ENCODE measurements at places on chromosomes 5 and 9.

DNA sequence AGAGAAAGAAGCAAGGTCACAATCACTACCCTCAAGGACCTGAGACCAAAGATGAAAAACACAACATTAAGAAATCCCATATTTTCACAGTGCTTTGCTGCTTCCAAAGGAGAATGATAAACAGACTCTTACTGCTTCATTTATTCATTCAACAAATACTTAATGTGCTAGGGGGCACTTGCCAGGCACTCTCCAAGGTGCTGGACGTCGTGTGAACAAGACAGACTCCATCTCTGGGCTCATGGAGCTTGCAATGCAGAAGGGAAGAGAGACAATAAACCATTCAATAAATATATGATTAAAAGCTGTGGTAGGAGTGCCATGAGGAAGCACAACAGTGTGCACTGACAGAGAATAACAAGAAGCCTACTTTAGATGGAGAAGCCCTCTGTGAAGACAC is 327.7 kb downstream of the CDK5RAP2 start:
- no peak for DNase-seq

- DNase-seq: no peak
These were observed 3.9 kb upstream of the DAB2 start for GRCh38 chr5:39428640-39429039.

- no peak for DNase-seq
These were observed 91.8 kb downstream of the SEMA5A start for GRCh38 chr5:9454012-9454481.

DNA sequence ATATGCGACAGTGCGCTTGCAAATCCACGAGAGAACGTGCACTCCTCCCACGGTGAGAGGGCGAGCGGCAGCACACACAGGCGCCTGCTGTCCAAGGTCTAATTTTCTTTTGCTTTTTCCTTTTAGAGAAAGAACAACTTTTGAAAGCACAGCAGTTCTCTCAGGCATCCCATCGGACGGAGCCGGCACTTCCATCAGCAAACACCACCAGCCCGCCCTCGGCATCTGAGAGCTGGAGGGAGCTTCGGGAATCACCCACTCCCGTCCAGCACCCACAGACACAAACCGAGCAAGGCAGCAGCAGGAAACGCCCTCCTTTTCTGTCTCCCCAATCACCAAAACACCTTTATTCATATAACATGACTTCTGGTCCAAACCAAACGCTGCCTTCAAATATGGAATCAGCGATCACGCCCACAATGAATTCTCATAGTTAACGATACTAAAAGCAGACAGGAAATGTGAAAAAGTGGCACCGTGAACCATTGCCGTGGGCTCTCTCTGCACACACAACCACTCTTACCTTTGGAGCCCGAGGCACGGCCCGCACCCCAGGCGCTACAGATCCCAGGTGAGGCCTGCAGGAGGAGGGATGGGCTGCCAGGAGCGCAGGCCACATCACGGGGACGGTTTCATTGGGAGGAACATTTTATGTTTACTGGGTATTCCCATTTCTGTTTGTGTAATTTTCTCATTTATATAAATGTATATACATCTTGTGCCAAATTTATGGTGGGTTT is 14.2 kb downstream of the LPCAT1 start:
- DNase-seq: no peak

GRCh38 chr9:13814647-13815400 is 499.1 kb downstream of the NFIB start:
- no peak for DNase-seq

DNA sequence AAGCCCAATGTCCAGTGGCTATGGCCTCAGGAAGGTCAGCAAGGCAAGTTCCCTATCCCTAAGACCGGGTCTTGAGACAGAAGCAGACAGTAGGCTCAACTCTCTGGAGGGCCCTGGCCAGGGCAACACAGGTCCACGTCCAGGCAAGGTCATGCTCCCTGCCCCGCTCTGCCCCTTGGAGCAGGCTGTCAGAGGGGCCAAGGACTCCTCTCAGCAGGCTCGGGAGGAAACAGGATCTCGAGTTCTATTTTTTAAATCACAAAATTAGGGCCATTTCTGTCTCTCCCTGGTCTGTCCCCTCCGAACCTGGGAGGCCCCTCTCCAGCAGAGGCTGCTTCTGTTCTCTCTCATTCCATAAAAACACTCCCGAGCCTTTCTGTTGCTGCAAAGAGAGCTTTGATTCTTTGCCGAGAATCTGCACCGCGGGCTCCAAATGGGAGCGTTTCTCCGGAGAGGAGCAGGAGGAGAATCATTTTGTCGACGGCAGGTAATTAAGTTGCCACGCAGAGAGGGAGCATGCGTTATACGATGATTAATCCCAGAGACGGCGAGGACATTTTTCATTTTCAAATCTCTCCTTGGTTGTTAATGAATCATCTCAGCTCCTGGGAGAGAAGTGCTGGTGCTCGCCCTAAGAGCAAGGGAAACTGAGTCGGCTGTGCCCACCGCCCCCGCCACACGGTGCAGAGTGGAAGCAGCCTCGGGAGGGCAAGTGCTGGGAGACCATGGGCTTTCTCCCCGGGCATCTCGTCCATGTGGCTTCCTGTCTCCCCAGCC is 24.5 kb upstream of the FCN1 start:
- no peak for DNase-seq

DNA sequence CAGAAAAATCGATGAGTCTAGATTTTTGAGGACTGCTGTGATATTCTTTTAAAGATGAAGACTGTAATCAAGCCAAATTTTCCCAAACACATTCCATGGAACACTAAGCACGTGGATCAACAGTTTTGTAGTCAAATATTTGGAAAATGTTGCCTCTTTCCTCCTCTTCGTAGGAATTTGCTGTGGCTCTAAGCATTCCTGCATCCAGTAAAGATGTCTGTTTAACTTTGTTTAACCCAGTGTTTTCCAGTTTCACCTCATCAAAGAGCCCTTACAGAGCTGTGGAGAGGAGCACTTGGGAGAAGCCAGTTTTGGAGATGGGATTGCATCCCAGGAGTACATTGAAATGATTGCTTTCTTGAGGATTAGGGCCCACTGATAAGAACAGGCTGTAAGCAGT is 58.9 kb downstream of the INSYN2B start:
- no peak for DNase-seq

DNA sequence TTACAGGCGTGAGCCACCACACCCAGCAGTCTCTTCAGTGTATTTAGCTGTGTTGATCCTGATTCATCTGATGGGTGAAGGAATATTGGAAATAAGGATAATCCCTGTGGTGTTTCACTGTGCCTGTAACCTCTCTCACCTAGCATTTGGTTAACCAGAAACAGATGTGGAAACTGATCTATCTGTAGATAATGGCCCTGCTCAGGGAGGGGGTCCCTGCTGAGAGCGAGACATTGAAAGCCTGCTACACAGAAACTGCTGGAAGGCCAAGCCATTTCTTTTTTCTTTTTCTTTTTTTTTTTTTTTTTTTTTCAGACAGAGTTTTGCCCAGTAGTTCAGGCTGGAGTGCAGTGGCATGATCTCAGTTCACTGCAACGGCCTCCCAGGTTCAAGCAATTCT is 28.4 kb downstream of the QRFP start:
- no peak for DNase-seq

GRCh38 chr5:131818001-131818724 is 21.3 kb upstream of the FNIP1 start:
- DNase-seq: no peak

DNA sequence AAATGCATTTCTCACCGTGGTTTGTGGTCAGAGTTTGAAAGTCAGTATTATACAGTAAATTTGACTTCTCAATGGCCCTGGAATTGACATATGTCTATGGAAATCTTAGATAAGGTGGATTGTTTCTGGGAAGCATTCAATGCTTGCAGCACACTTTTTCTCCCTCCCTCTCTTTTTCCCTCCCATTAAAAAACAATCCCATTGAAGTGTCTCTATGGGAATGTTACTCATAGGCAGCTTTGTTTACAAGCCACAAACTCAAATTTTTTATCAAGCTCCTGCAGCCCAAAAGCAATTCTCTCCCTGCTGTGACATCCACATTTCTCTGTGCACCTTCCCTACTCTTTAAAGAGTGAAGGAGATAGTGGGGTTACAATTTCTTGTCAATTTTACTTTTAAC is 292.1 kb downstream of the ARRDC3 start:
- no peak for DNase-seq

DNA sequence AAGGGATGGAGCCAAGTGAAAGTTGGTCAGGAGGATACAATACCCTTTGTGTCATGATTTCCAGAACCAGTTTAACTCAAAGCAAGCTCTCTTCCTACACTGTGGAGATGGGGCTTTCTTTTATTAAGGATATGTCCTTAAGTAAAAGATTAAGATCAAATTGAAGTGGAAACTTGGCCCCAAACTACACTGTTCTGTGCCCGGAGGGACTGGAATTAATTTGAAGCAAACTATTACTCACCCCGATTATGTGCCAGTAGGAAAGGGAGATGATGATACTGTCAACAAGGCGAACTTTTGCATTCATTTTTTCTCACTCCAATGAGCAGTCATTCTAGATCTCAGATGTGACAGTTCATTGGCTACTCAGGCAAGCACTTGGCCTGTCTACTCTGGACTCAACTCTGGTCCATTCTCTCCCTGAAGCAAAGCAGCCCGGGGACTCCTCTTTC is 186.7 kb downstream of the NTRK2 start:
- no peak for DNase-seq

DNA sequence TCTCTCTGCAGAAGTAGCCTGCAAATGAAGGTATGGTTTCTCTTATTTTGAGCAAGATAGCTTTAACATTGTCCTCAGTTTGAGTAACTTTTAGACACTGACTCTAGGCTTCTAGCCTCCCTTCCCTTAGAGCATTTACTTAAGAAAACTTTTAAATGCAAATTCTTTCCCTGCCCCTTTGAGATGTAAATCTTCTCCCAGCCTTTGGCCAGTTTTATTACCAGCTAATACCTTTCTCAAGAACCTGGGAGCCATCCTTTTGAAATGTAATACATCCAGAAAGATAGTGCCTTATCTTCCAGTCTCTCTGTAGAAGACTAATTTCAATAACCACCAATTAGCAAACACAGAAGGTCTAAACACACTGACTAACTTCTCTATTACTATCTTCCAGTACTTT is 688.9 kb upstream of the CDH9 start:
- DNase-seq: no peak

GRCh38 chr5:141077826-141078225 is 16.6 kb upstream of the PCDHB2 start:
- no peak for DNase-seq

DNA sequence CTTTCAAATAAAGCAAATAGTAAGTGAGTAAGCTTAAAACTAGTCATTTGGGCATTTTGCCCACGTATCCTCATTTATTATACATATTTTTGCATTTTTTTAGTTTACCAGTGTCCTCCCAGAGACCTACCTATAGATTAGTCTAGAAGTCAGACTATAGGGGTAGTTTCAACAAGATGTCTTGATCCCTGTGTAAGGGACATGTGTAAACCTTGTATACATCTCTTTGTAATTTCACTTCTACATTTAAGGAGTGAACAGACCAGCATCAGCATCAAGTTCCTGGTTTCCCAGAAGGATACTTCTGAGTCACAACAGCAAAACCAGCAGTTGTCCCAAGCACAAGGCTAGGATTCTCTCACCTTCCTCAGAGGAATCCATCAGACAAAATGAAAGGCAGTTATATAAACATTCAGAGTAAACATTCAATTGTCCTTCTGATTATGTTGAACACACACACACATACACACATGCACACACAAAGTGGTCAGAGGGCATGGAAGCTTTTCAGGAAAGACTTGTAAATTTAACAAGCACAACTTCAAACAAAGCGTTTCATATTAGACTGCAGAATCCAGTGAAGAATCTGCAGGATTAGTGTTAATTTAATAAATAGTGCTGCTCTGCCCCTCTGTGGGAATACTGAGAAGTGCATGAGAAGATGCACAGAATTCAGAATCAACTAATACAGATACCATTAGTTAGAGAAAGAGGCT is 55.4 kb downstream of the HINT1 start:
- DNase-seq: no peak

DNA sequence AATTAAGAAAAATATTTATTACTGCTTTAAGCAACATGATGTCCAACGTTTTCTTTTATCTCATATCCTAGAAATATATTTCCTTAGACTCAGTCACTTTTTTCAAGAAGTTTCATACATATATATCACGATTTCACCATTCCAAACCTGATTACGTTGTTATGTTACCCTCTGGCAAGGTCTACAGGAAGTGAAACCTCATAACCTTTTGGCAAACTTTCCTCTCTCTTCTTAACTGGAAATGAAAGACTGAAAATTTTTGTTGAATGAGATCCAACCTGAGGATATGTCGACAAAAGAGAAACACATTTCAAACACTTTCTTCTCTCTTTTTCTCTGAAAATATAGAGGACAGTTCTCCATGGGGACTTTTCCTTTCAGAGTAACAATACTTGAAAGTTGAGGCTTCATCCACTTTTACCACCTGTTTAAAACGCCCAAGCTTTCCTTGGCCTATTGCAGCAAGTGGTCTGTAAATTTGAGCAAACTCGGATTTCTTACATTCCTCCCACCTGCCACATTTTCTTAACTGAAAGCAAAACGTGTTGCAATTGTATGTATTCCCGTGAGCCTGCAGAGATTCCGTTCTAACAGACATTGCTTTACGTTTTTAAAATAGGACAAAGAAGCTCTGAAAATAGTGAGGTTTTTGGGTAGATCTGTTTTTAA is 298.1 kb downstream of the CETN3 start:
- DNase-seq: no peak

DNA sequence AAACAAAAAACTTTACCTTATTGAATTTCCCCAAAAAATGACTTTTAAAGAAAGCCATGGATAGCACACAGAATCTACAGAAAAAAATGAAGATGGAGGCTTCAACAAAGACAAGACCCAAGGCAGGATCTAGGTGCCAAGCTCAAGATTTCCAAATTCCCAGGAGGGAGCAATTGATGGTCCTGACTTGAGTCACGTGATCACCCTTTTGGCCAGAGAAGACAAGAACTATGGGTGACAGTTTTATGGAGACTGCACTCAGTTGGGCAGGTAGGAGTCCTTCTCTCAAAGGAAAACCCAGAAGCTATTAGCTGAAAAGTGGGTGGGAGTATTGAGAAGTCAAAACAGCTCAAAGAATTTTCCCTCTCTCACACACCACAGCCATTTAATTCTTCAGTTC is 3.2 kb upstream of the SLIT3 start:
- no peak for DNase-seq

GRCh38 chr9:86368871-86369521 is 14.8 kb upstream of the TUT7 start:
- DNase-seq: no peak

DNA sequence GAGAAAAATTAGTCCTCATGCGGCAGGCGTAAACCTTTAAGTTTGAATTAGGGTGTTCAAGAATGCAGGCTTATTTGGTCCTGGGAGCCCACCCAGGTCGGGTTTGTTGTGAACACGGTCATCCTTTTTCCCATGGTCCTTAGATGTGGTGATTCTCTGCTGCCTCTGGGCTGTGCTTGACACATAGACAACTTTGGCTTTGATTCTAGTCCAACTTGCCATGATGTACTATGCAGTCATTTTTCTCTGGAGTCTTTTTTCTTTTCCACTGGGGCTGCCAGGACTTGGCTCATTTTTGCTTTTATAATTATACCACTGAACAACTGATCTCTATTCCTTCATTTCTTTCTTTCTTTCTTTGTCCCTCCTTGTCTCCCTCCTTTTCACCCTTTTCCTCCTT is 218.6 kb downstream of the SREK1 start:
- DNase-seq: no peak
